ENCODE measurements at places on chromosomes 2 and 18.

GRCh38 chr2:122218596-122218995 lies 463.1 kb downstream of the TSN start:
- no peak for DNase-seq

DNA sequence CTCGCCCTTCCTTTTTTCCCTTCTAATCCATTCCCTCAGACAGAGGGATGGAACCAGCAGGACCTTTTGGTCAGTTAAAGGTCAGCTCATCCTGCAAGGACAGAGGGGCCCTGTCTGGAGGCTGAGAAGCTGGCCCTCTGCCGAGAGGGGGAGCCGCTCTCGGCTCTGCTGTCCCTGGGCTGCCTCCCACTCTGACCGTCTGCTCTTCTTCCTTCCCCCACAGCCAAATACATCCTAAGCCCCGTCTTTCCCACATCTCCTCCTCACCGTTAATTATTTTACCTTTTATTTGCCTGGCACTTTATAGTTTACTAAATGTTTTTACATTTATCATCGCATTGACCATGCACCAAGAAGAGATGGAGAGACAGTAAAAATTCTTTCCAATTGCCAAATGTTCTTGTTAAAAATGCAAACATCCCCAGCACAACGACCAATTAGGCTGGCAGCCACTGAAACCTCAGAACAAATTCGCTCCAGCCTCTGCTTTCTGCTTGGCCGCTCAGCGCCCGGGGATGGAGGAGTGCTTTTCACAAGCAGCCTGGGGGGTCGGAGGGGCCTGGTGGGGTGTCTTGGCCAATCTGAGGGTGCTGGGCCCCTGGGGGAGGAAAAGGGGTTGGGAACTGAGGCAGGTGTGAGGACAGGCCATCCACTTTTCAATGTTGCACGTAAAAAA lies 123.7 kb downstream of the TNS1 start:
- no peak for DNase-seq

DNA sequence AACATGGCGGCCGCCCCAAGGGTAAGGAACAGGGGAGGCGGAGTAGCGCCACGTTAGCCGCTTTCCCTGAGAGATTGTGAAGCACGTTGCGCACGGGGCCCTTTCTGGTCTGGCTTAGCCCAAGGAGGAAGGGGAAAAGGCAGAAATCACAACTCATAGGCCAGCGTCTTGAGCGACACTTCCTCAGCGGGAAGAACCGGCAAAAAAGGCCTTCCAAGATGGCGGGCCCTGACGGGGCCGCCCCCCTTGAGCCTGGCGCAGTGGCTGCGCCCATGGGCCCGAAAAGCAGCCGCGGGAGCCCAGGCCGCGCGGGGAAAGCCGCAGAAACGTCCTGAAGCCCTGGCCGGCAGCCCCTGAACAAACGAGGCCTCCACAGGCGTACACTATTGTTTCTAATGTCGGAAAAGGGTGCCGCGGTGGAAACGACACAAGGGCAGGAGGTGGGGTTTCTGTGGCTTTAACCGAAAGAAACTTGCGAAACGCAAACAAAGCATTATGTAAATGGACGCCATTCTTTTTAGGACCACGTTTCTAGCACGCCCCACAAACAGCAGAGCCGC lies 919 bp upstream of the PCBP1 start:
- peak; percentile 49 for DNase-seq

GRCh38 chr2:185668710-185669109 lies 69.9 kb upstream of the FSIP2 start:
- no peak for DNase-seq

DNA sequence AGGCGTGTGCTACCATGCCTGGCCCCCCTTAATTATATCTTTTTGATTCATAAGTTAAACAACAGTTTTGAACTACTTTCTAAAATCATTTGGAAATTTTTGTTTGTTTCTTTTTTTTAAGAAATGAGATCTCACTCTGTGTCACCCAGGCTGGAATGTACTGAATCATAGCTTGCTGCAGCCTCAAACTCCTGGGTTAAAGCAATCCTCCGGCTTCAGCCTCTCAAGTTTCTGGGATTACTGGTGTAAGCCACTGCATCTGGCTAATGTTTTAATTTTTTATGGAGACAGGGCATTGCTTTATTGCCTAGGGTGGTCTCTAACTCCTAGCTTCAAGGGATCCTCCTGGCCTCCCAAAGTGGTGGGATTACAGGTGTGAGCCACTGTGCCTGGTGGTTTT lies 71.5 kb downstream of the BABAM2 start:
- no peak for DNase-seq

GRCh38 chr2:119647440-119648169 lies 31.4 kb upstream of the TMEM177 start:
- no peak for DNase-seq

DNA sequence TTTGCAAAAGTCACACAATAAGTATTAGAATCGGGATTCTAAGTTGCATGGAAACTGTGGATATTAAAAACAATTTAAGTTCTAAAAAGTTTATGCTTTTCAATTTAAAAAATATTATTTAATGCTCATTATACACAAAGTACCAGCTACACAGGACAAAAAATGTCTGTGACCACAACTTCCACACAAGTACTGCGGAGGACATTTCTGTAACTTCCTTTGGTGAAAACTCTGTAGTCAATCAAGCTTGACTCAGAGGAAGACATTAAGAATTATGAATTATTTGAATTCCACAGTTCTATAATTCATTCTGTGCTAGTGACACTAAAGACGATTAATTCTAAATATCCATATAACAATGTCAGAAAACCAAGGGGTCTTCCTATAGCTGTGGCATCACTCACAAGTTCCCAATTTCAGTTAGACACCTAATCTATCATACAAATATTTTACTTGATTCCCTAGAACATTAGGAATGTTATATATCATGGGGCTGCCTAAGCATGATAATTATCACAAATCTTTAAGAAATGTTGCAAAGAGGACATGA lies 120.5 kb downstream of the AFF3 start:
- DNase-seq = no peak

DNA sequence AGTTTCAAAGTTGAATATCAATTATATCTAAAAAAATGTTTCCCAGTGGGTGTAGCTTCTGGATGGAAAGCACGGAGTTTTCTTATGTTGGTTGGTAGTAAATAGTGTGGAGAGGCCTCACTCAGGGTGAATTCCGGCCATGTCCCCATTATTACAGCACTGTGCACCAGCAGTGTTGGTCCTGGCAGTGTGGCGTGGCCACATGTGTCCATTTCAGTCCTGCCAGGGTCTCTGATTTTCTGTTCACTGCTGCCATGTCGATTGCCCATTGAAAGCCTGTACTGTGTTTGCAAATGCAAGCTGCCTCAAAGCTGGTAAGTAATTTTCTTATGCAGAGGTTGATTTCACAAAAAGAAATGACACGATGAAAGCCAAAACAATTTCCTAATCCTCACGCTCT lies 386.2 kb downstream of the GALR1 start:
- no peak for DNase-seq

- no peak for DNase-seq
Measured at GRCh38 chr2:226660526-226660925, 139.1 kb downstream of the IRS1 start.

All from stimulated activated CD8-positive, alpha-beta memory T cell treated with anti-CD3 and anti-CD28 coated beads, Interleukin-7, amount 100 ng/mL, for 48 hours (primary cell).